ENCODE measurements at places on chromosomes 1 and 21.

GRCh38 chr21:31184459-31184858, 146.2 kb upstream of the KRTAP19-8 start:
- no peak for DNase-seq

DNA sequence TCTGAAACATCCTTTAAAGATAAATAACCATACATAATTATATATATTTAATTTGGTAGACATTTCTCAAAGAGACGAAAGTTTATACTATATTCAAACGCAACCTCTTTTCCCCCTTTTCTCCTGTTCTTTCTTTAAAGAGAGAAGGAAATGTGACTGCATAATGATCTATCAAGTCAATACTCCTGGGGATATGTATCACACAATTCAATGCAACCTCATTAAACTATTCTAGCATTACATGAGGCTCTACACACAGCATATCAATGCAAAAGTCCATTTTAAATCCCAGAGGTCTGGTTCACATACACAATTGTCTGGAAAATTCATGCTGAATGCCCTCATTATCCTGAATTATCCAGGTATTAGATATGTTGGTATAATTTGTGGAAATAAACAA, 330.7 kb downstream of the LMX1A start:
- DNase-seq = no peak

DNA sequence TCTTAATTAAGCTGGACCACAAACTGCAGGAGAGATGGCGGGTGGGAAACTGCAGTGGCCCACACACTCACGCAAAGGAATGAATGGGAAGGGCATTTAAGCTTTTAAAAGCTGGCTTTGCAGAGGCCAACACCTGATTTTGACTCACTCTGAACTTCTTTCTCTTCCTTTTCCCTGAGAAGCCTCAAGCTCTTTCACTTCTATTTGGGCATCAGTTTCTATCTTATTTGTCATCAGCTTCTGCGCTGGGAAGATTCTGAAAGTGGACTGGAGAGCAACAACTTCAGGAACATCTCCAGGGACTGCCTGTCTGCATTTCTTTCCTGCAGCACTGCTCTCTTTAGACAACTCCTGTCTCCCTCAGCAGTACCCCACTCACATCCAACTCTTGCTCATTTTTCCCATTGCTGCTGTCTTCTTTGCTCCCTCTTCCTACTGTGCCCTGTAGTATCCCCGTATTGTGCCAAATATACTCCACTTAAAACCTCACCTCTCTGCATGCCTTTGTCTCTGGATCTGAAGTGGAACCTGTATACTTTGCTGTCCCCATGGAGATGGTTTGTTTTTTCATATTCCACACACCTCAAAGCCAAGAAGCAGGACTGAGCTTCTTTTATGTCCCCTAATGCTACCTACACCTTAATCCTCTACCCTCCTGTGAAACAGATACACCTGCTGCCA, 143.3 kb upstream of the JUN start:
- peak; percentile 22 for DNase-seq

DNA sequence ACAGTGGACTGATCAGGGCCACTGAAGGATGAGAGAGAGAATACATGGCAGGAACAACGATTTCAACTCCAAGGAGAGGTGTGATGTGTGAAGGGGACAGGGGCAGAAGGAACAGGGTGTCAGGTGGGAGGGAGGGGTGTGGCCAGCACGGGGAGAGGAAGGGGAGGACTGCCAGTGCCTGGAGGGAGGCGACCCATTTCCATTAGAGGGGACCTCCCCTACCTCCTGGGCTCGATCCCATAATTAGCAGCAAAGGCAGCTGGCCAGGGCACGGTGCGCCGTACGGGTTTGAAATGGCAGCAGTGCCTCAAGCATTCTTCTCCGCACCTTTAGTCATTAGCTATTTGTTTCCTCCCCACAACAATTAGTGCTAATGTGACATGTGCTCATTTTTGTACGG, 22.7 kb downstream of the CRYAA start:
- no peak for DNase-seq

DNA sequence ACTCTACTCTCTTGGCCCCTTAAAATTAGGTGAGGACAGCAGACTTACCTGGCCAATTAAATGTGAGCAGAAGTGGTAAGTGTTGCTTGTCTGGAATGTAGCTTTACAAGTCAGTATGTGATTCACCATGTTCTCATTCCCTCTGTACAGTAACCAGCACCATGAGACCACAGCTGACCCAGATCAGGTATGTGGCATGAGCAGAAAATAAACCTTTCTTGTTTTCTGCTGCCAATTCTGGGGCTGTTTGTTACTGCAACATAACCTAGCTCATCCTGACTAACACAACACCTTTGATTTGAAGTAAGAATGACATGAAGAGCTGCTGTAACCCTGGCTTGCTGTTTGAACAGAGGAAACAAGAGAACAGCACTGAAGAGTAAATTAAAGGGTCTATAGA, 24.9 kb downstream of the ITPKB start:
- no peak for DNase-seq

DNA sequence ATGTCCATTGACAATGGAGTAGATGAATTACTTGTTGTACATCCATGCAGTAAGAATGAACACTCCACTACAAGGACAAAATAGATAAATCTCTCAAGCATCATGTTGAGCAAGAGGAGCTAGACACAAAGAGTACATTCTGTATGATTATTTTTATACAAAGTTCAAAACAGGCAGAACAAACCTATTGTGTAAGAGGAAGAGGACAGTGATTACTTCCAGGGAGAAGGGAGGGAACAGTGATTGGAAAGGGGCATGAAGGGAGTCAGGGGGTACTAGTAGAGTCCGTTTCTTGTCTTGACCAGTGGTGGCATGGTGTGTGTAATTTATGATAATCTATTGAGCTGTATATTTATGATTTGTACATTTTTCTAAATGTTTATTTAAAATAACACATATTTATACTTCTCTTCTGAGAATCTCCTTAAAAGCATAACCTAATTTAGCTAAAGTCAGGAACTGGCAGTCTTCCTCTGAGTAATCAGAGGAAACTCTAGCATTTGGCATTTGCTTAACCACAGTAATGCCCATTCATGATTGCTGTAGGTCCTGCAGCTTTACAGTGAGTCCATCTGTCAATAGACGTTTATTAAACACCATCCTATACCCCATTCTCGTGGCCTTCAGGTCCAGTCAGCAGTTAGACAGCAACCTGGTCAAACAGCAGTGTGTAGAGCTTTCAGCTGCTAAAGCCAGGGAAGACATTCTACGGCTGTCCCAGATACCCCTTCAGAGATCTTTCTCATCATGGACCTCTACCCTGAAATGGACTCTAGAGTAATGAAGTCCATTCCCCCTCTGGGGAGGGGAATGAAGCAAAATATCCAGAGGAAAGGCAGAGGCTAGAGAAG, 114.1 kb upstream of the GALNT2 start:
- DNase-seq = no peak

DNA sequence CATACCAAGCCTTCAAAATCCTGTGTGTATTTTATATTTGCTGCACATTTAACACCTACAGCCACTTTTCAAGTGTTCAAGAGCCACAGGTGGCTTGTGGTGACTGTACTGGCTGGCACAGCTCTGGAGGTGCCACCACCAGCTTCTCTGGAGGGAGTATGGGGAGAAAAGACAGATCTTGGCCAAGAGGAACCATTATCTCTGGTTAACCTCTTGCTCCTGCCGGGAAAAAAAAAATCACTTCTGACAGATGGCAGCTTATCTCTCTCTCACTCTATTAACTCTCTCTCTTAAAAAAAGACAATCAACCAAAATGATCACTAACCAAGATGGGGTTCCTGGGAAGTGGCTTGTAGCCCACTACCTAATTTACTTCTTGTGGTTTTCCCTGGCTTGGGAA, 1.2 kb upstream of the RIIAD1 start:
- DNase-seq = no peak

- DNase-seq = no peak
Measured at GRCh38 chr1:224113545-224113917, 380 bp upstream of the FBXO28 start.

DNA sequence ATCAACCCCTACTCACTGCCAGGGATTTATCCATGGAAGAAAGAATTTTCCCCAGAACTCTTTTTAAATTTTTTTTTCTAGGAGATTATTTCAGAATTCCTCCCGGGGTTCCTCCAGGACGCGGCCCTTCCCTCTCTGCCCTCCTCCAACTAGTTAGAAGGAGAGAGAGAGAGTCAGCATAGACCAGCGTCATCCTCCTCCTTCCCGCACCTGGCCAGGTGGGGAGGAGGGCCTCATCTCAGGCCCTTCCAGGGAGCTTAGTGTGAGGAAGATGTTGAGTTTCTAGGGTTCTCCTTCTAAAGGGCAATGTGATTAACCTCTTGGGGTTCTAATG, 63.6 kb downstream of the CDK18 start:
- no peak for DNase-seq

DNA sequence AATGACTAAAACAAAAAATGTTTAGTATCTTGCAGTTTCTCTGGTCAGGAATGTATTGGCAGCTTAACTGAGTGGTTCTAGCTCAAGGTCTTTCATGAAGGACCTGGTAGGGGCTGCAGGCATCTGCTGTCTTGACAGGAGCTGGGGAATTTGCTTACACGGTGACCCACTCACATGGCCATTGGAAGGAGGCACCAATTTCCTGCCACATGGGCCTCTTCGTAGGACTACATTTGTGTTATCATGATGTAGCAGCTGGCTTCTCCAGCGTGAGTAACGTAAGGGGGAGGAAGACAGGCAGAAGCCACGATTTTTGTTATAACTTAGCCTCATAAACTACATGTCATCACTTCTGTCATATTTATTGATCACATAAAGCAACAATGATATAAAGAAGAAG, 376.3 kb downstream of the AMY1C start:
- DNase-seq = no peak

GRCh38 chr21:15221799-15222386, 157.1 kb upstream of the NRIP1 start:
- DNase-seq = peak; percentile 52

GRCh38 chr1:153612755-153613331, at the start of gene S100A16:
S100A16 (minus strand) TSS chr1:153613137; CDS start chr1:153608151, 4,986 bp downstream.
- no peak for DNase-seq
